CD8-positive, alpha-beta memory T cell (primary cell): ENCODE measurements at places on chromosomes 13 and 19.

- DNase-seq: peak; percentile 72
These were observed 53.4 kb downstream of the PDS5B start for GRCh38 chr13:32639502-32640105.

DNA sequence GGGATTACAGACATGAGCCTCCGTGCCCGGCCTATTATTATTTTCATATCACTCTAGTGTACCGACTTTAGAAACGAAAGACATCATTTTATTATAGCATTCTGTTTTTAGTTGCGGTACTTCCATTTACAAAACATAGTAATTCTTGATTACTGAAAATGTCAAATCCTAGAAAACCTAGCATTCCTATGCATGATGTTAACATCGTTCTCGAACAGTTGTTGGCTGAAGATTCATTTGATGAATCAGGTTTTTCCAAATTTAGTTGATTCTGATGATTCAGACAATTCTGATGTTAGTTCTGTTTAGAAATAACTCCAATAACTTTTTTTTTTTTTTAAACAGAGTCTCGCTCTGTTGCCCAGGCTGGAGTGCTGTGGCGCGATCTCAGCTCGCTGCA lies 11.5 kb upstream of the MTRF1 start:
- DNase-seq: no peak

DNA sequence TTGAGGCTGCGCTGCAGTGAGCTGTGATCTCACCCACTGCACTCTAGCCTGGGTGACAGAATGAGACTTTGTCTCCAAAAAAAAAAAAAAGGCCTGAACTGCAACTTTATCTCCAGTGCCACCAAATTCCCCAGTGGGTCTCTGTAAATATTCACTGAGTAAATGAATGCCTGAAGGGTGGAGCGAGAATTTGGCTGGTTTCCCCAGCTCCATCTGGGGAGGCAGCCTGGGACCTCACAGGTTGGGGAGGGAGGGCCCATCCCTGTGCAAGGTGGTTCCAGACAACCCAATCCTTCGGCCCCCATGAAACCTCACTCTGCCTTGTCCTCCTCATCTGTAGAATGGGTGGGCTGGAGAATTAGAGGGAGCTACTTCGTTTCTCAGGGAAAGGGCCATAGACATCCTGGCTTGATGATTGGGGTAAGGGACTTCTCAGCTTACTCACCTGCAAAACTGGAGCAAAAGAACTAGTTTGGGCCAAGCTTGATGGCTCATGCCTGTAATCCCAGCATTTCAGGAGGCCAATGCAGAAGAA lies 4.2 kb upstream of the PKN1 start:
- no peak for DNase-seq

DNA sequence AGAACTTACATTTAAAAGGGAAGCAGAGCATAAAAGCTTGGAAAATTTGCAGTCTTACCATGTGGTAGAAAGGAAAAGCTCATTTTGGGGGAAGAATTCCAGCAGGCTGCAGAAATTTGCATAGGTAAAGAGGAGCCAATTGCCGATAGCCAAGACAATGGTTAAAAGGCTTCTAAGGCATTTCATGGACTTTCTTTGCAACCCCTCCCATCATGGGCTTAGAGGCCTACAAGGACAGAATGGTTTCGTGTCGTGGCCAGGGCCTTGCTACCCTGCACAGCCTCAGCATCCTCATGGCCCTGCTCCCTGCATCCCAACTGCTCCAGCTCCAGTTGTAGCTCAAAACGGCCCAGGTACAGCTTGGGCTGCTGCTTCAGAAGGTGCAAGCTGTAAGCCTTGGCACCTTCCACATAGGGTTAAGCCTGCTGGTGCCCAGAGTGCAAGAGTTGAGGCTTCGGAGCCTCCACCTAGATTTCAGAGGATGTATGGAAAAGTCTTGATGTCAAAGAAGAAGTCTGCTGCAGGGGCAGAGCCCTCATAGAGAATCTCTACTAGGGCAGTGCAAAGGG lies 420.3 kb downstream of the PCDH17 start:
- no peak for DNase-seq

DNA sequence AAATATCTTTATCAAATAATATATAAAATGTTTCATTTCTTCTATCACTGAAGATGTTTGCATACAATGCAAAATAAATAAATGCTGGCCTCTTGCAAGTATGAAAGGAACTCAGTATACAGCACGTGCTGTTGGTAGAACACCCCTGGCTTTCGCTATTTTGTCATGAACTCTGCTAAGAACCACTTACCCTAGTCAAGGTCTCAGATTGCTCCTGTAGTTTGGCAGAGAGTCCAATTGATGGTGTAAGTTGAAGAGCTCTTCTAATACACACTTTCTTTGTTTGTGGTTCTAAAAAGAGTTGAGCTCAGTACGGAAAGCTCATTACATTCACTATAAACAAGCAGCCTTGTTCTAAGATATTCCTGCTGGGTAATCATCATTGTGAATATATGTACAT lies 1258.9 kb downstream of the EFNB2 start:
- DNase-seq: no peak

DNA sequence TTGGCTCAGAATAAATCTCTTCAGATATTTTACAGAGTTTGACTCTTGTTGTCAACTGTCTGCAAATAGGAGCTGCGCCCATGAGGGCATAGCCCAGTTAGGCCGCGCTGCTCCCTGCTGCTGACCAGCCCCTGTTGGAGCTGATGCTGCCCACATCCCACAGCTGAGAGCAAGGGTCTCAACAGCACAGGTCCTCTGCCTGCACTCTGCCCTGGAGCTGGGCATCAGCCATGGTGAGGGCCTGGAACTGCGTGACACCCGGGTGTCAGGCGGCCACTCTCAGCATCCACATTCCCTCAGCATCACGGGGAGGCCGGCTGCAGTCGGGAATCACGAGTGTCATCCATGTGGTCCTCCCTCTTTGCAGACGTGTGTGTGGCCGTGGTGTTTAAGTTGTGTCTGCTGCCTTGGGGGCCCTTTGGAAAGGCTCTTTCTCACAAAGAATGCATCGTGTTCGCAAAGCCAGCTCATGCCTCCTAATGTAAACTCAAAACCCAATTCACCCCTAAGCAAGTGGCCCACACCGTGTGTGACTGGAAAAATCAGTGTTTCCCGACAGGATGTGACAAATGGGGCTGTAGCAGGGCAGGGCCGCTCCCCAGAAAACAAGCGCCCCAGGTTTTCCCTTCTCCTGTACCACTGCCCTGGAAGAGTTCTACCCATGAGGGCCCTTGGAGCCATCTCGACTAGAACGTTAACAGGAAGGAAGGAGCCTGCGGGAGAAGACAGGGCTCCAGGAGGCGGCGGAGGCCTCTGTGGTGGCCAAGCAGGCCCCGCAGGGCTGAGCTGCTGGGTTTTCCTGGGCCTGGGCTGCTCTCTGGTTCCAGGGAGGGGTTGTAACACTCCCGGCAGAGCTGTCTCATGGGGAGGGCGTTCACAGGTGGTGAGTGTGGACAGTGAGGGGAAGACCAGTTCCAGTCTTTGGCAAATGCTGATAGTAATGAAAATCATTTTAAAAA lies 20.3 kb downstream of the ATP11A start:
- no peak for DNase-seq

- DNase-seq: no peak
These were observed 435.2 kb downstream of the FGF9 start for GRCh38 chr13:22106058-22106457.

DNA sequence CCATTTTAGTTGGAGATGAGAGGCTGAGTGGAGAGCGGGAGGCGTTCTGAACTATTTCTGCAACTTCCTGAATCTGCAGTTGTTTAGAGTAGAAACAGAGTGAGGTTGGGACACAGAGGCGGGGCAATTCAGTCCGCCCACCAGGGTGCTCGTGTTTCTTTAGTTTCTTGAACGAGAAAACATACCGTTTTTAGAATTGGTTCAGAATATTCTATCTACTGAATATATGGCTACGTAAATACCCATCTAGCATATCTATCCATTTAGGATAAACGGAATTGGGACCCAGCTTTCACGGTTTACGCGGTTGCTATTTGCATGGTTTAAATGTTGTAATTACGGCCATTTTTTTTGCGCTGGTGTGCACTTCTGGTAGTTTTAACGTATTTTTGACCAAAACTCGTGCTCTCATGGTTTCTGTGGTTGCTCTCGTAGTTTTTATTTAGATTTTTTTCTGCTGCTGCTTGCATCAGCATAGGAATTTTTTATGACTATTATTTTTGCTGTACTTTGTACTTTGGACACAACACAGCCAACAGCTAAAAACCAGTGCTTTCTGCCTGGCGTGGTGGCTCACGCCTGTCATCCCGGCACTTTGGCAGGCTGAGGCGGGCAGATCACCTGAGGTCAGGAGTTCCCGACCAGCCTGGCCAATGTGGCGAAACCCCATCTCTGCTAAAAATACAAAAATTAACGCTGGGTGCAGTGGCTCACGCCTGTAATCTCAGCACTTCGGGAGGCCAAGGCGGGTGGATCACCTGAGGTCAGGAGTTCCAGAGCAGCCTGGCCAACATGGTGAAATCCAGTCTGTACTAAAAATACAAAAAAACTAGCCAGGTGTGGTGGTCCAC lies 32.7 kb downstream of the TIMM13 start:
- DNase-seq: no peak

DNA sequence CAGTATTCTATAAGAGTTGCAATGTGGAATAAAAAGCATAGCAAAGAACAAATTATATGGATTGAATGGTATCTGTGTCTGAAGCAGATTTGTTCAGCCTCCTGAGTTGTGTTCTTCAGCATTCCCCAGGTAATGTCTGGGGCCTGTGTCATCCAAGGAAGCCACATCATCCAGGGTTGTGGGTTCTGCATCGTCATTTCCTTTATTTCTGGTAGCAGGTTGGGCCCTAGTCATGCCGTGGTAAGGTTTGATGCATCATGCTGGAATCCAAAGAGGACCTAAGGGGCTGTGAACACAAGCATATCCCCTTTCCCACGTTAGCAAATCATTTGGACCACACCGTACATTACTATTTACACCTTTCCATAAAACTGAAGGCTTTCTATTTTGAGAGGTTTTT lies 131.0 kb upstream of the ZNF91 start:
- DNase-seq: no peak

GRCh38 chr13:23752111-23753001 lies 136.8 kb downstream of the MIPEP start:
- no peak for DNase-seq

- peak; percentile 2 for DNase-seq
These were observed 333.9 kb downstream of the UQCRFS1 start for GRCh38 chr19:28878862-28879566.

DNA sequence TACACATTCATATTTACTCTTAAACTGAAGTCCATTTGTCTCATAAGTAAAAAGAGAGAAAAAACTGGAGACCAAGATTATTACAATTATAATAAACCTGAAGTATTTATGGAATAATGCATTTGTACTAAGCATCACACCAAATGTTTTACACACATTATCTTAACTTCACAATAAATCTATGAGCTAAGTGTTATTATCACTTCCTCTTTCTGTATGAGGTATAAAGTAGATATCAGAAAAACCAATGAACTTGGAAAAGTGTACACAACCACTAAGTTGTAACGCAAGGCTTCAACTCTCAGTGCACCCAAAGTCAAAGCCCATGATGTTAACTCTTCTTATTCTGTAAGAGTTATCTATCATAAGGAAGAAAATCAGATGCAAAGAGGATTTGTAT lies 274.7 kb downstream of the FGF14 start:
- DNase-seq: no peak

GRCh38 chr19:50567882-50568727 lies at the start of gene LRRC4B:
Gene LRRC4B, minus strand, starts transcription at chr19:50568435. Its CDS starts 19,597 bp downstream, at chr19:50548838.
- DNase-seq: peak; percentile 4

DNA sequence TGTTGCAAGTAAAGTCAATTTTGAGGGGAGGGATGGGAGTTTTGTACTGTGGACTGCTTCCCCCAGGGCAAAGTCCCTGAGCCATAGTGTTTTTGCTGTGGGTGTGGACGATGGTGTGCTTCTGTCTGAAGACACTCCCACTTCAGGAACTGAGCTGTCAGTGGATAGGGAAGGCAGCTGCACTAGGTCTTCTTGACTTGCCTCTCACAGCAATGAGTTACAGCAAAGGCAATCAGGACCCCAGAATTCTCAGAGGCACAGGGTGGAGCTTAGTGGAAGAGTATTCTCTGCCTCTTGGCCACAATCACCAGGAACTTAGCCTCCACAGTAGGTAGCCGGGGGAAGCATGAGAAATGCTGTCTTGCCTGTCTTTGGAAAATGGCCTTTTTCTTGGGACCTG lies 1416.6 kb upstream of the MIR17HG start:
- DNase-seq: no peak

DNA sequence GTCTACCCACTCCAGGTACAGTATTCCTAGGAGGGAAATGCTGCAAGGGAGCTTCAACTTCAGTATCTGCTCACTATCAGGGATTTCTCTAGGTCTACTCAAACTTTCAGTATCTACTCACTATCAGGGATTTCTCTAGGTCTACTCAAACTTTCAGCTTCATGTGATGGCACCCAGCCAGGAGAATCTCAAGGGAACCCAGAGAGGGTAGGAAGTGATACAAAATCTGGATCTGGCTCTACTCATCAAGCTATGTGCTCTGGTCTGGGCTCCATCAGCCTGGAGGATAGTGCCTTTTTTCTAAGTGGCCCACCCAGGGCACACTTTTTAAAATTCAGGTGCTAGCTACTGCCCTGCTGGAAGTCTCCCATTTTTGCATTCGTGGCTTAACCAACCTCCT lies 52.3 kb upstream of the FNDC3A start:
- DNase-seq: no peak

- no peak for DNase-seq
These were observed 1.2 kb downstream of the GTPBP3 start for GRCh38 chr19:17338433-17339078.

- no peak for DNase-seq
These were observed 310.4 kb downstream of the SPRY2 start for GRCh38 chr13:80030491-80030890.

GRCh38 chr13:60511637-60512036 lies 114.6 kb downstream of the TDRD3 start:
- no peak for DNase-seq

GRCh38 chr13:93959796-93960533 lies 519.5 kb downstream of the DCT start:
- no peak for DNase-seq

DNA sequence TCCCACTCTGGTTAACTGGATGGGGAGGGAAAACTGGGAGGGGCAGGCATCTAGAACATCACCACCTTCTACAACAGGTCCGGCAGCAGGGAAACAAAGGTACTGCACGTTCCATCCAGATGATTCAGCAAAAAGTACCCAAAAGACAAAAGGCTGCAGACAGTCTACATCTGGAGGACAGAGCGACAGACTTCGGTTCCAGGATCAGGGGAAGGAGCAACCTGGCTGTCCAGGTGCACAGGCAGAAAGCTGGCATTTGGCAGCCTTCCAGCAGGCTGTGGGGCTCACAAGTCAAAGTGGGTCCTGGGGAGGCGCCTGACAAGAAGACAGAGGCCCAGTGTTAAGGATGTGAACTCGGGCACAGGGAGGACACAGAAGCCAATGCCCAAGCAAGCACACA lies 202.9 kb downstream of the SUCLA2 start:
- no peak for DNase-seq

- no peak for DNase-seq
These were observed 1033.6 kb downstream of the SLITRK5 start for GRCh38 chr13:88704600-88705275.

- no peak for DNase-seq
These were observed 3.5 kb downstream of the SLC7A9 start for GRCh38 chr19:32866061-32866460.

- no peak for DNase-seq
These were observed 47.9 kb upstream of the OLFM4 start for GRCh38 chr13:52980695-52981094.
